ENCODE measurements at places on chromosomes 6 and 20.

GRCh38 chr6:5995949-5996713 is 10.6 kb downstream of the NRN1 start:
- DNase-seq = peak; percentile 93

GRCh38 chr20:47700327-47700726 is 85.0 kb downstream of the SULF2 start:
- no peak for DNase-seq

DNA sequence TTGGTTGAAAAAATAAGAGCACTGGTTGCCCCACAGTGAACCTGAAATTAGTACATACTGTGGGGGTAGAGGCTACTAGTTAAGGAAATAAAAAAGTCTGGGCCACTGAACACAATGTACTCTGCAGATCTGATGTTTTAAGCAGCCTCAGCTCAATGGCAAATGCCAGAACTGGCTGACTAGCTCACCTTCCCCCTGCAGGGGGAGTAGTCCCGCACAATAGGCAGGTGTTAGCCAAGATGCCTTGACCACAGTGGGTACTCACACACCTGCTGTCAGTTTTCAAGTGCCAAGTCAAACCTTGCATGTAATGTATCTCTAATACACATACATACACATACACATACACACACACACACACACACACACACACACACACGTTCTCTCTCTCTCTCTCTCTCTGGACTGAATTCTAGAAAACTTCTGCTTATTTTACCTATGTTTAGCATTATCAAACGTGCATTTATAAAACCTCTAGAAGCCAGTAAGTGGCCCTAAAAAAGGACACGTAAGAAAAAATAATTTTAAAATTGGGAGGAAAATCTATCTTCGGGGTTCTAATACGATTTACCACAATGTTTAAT is 36.1 kb downstream of the GMDS start:
- no peak for DNase-seq

DNA sequence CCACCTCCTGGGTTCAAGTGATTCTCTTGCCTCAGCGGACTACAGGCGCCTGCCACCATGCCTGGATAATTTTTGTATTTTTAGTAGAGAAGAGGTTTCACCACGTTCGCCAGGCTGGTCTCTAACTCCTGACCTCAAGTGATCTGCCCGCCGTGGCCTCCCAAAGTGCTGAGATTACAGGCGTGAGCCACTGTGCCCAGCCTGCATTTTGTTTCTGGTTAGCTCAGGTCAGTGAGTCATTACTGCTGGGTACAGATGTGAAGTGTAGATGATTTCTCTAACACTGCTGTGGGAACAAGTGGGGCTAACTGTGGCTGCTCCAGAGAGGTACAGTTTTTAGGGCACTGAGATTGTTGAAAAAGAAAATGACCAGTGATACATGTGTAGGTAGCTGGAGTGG is 188.6 kb downstream of the PRL start:
- no peak for DNase-seq

GRCh38 chr6:473356-473755 is 81.8 kb downstream of the IRF4 start:
- DNase-seq = no peak

- no peak for DNase-seq
Measured at GRCh38 chr20:57417830-57418780, 26.9 kb downstream of the RBM38 start.

GRCh38 chr20:52622081-52622480 is 350.1 kb upstream of the TSHZ2 start:
- DNase-seq = no peak

GRCh38 chr20:58140787-58141425 is 87.5 kb downstream of the ANKRD60 start:
- peak; percentile 5 for DNase-seq

- no peak for DNase-seq
Measured at GRCh38 chr20:50012282-50013263, 29.8 kb downstream of the SNAI1 start.

GRCh38 chr20:39294137-39294725 is 332.1 kb downstream of the DHX35 start:
- DNase-seq = no peak

DNA sequence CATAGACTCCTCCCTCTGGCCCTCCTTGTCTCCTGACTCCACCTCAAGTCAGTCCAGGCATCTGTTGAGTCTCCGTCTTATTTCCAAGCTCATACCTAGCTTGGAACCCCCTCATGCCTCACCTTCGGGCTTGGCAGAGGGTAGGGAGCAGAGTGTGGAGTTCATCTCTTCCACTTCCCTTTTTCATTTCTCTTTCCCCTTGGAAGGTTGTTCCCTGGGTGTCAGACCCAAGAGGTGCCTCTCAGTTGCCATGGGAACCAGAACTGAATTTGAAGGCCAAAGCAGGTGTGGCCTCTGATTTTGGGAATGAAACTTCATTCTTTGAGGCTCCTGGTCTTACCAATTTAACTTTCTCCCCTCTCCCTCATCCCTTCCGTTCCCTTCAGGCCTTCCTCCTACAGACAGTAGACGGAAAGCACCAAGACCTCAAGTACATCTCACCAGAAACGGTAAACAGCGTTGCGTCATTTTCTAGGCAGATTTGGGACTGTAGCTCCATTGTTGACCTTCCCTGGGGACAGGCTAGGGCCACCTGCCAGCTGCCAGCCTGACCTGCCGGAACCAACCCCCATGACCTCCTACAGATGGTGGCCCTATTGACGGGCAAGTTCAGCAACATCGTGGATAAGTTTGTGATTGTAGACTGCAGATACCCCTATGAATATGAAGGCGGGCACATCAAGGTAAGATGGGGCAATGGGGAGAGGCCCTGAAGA is 6.6 kb downstream of the CDC25B start:
- no peak for DNase-seq

DNA sequence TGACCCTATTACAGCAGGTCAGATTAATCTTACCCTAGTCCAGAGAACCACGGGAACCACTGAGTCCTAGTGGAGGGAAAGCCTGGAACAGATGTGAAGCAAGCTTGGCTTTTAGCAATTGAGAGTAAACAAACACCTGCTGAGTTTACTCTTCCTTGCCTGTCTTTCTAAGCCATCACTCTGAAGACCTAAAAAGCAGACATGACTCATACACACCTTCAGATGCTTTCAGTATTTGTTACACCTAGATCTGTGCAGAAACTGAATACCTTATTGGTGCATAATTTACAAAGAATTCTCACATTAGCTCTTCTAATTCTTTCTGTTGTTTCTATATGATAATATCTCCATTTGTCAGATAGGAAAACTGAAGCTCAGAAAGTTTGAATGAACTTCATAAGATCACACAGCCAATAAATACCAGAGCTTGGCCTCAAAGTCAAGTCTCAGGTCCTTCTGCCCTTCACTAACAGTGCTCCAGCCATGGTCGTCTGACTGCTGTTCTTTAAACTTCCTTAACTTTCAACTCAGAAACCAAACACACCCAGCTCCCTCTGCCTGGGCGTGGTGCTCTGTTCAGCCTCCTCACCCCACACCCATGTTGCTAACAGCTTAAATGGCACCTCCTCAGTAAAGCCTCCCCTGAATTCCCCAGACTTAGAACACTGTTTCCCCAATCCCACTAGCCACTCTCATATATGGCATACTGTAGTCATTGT is 8.6 kb upstream of the GABBR1 start:
- DNase-seq = no peak
